ENCODE measurements at places on chromosomes 3 and 15.
A peak's percentile ranks its signal among the peaks of the same experiment; 100 is the strongest.

GRCh38 chr3:46127503-46127902, 80.6 kb downstream of the CCR1 start:
- no peak for DNase-seq

- no peak for DNase-seq
These were observed 51.7 kb downstream of the TRANK1 start for GRCh38 chr3:36893137-36893557.

GRCh38 chr3:144774897-144775296, 803.3 kb downstream of the DIPK2A start:
- DNase-seq: no peak

GRCh38 chr3:15438983-15439382, 11.6 kb downstream of the EAF1 start:
- DNase-seq: no peak

- DNase-seq: no peak
These were observed 5.2 kb upstream of the CPLX3 start for GRCh38 chr15:74821091-74821789.

DNA sequence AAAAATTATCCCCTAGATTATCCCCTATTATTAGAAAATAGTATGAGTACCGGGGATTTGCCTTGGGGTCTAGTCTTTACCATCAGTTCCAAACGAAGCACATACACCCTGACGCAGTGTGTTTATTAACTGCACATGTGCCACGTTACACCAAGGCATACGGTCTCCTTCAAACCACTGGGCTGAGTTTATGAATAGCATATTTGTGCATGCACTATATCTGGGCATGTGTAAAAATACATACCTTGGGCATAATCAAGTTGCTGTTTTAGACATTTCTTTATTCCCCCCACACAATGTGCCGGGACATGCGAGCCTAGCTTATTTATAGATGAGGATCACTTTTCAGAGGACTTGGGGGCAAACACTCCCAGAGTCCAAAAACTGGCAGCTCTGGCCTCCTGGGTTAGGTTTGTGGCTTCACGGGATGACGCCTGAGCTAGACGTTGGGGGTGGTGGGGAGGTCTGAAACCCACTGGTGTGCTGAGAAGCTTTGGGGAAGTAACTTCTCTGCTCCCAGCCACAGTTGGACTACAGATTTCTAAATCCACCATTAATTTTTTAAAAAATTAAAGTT, 16.2 kb downstream of the IGDCC4 start:
- DNase-seq: no peak

- peak; percentile 46 for DNase-seq
These were observed 97.7 kb upstream of the ATP2B2 start for GRCh38 chr3:10602769-10603768.

- DNase-seq: no peak
These were observed 8.9 kb upstream of the KBTBD8 start for GRCh38 chr3:66989241-66989640.

Measured in stimulated activated CD4-positive, alpha-beta T cell treated with anti-CD3 and anti-CD28 coated beads, Interleukin-2, amount 100 ng/mL, for 48 hours (primary cell).